ENCODE measurements at places on chromosomes 2 and 18. TPM values are rescaled to one million over a fixed set of nuclear protein-coding genes. Genes with fewer than 3 reads are reported as not detected.

The SLC20A1 gene
- total RNA-seq = 105 TPM

The LYG2 gene
- total RNA-seq = not detected

The CMPK2 gene
- total RNA-seq = 0.57 TPM

The KRTCAP3 gene
- total RNA-seq = 13.3 TPM

The UGT1A10 gene
- not detected for total RNA-seq

The BOLL gene
- total RNA-seq = not detected

The C2orf66 gene
- 0.93 TPM for total RNA-seq

The FRZB gene
- under 0.01 TPM for total RNA-seq

The IGFBP2 gene
- total RNA-seq = 840 TPM

The MYO5B gene
- total RNA-seq = 53.4 TPM

The EFHD1 gene
- 0.07 TPM for total RNA-seq

The RESP18 gene
- not detected for total RNA-seq

The TRIM54 gene
- total RNA-seq = not detected

The TXNDC2 gene
- under 0.01 TPM for total RNA-seq

The FAM124B gene
- total RNA-seq = not detected

The RIOK3 gene
- total RNA-seq = 148 TPM

The PLA2R1 gene
- 2.7 TPM for total RNA-seq

The CYTIP gene
- not detected for total RNA-seq

The TMX3 gene
- 49.3 TPM for total RNA-seq

The COL6A3 gene
- total RNA-seq = under 0.01 TPM

The GREB1L gene
- total RNA-seq = 1.6 TPM

The TUBA4B gene
- total RNA-seq = not detected

The SERPINB8 gene
- total RNA-seq = 41.0 TPM

The PHLPP1 gene
- total RNA-seq = 6.2 TPM

The RTP5 gene
- not detected for total RNA-seq

The CPS1 gene
- 16.1 TPM for total RNA-seq

The TLX2 gene
- total RNA-seq = not detected

The RTKN gene
- total RNA-seq = 51.9 TPM

The HMSD gene
- not detected for total RNA-seq

The SLC38A11 gene
- 0.07 TPM for total RNA-seq

The NEU2 gene
- not detected for total RNA-seq

The DSG1 gene
- 4.4 TPM for total RNA-seq

The SLC40A1 gene
- 5.0 TPM for total RNA-seq

The AMER3 gene
- not detected for total RNA-seq

The FBXO36 gene
- 5.1 TPM for total RNA-seq

The TNFAIP6 gene
- total RNA-seq = not detected

The PDE6D gene
- 14.0 TPM for total RNA-seq

The SNTG2 gene
- 0.14 TPM for total RNA-seq
